ENCODE measurements at places on chromosomes 13 and 19.

GRCh38 chr19:43809762-43810696 lies 7.8 kb upstream of the LYPD5 start:
- no peak for DNase-seq

DNA sequence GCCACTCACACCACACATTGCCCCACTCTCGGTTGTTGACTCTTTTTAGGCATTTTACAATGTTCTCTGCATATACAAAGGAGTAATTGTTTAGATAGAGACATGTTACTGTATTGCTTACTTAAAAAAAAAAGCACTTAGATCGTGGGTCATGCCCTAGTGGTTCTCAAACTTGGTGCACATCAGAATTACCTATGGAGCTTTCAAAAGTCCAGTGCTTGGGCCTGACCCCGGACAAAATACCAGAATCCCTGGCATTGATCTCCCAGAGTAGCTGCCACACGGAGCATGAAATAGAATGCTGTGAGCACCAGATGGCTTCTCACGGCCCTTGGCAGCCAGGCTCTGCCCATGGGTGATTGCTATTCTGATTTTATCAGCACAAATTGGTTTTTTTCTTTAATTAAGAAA lies 20.0 kb downstream of the ACP7 start:
- no peak for DNase-seq

GRCh38 chr19:46551164-46551563 lies 50.0 kb upstream of the CALM3 start:
- DNase-seq, result no peak

DNA sequence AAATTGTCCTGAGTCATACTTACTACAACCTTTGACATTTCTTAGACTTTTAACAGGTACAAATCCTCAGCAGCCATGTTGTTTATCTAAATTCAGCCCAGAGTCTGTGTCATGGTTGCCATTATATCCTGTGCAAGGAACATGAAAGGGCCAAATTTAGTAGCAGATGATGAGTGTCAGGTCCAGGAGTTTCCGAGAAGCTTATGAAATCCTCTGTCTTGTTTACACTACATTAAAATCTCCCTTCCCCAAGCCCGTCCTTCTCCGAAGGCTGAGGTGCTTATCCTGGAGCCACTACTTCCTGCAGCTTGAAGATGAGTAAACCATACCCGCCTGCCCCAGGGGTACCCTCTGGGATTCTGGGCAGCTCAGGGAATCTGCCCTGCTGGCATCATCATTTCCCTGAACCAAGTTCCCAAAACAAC lies 102.6 kb upstream of the SERP2 start:
- no peak for DNase-seq

- DNase-seq, result no peak
These were observed 1392.0 kb upstream of the ATXN8OS start for GRCh38 chr13:68715651-68716050.

GRCh38 chr13:110294146-110294545 lies 12.8 kb downstream of the COL4A1 start:
- DNase-seq, result no peak

DNA sequence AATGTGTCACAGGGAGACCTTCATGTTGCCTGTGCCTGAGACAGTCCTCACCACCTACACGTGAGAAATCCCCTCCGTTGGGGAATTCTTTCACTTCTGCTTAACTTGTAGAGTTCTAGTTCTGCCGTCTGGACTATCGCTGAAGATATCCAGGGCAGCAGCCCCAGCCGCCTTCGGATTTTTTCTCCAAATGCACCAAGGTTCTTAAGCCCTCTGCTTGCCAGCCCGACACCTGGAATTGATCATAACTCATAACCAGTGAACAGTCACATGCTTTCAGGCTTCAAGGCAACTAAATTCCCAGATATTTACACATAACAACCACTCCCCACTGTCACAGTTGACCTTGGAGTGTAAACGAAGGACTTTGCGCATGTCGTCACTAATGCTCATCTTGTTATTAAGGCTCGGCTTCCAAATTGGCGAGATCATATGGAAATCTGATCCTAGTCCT lies 114.4 kb downstream of the RAB20 start:
- DNase-seq, result no peak

- no peak for DNase-seq
These were observed 162.2 kb downstream of the ABCC4 start for GRCh38 chr13:95138876-95139585.

DNA sequence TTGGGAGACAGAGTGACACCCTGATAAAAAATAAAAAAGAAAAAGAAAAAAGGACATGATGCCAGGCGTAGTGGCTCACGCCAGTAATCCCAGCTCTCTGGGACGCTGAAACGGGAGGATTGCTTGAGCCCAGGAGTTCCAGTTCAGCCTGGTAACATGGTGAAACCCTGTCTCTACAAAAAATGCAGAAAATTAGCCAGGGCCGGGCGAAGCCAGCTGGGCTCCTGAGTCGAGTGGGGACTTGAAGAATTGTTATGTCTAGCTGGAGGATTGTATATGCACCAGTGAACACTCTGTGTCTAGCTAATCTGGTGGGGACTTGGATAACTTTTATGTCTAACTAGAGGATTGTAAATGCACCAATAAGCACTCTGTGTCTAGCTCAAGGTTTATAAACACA lies 32.3 kb downstream of the TMPRSS9 start:
- DNase-seq, result no peak

DNA sequence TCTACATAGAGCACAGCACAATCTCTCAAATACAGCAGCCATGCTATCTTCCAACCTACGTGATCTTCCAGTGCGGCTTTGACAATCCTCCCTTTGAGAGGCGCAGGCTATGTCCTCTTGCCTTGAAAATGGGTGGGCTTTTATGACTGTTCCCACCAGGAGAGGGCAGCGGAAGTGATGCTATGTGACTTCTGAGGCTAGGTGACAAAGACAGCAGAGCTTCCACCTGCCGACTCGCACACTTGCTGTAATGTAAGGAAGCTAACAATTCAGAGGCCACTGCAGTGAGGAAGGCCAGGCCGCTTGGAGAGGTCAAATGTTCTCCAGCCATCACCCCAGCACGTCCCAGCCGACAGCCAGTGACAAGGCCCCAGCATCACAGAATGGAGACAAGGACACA lies 65.8 kb downstream of the MRPL57 start:
- DNase-seq, result no peak

GRCh38 chr19:28285917-28286316 lies 927.0 kb downstream of the UQCRFS1 start:
- DNase-seq, result no peak

GRCh38 chr19:51001515-51001914 lies at the start of gene KLK8:
Gene KLK8, minus strand, starts transcription at chr19:51001604. Its CDS starts 437 bp downstream, at chr19:51001167.
- no peak for DNase-seq

GRCh38 chr19:29831686-29832085 lies 19.9 kb downstream of the CCNE1 start:
- DNase-seq, result no peak

- DNase-seq, result no peak
These were observed 67.3 kb downstream of the EFNB2 start for GRCh38 chr13:106468207-106468606.

DNA sequence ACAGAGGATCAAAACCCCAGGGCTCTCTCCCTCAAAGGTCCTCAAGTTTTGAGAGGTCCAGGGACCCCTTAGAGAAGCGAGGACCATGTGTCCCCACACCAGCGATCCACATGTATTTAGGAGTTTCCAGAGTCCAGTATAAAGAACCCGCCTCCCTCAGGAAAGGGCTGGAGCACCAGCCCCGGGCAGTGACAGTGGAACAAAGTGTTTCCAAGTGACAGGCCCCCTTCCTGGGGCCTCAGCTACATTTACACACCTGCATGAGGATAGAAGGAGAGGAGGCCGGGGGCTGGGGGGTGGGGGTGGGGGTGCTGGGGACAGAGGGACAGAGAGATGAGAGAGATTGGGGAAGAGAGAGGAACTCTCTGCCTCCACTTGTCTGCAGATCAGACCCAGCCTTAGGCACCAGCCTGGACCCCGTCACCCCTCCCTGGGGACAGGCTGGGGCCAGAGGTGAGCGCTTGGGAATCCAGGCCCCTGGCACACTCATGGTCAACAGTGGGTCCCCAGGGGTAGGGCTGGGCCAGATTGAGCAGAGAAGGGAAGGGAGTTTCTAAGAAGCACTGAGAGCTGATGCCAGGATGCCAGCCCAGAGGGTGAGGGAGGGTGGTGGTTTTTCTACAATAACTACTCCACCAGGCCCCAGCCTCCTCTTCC lies 802 bp downstream of the BCAM start:
- DNase-seq, result no peak

- no peak for DNase-seq
These were observed 11.0 kb upstream of the CASP14 start for GRCh38 chr19:15038294-15038693.

- no peak for DNase-seq
These were observed 12.4 kb upstream of the SULT2B1 start for GRCh38 chr19:48539503-48540096.

DNA sequence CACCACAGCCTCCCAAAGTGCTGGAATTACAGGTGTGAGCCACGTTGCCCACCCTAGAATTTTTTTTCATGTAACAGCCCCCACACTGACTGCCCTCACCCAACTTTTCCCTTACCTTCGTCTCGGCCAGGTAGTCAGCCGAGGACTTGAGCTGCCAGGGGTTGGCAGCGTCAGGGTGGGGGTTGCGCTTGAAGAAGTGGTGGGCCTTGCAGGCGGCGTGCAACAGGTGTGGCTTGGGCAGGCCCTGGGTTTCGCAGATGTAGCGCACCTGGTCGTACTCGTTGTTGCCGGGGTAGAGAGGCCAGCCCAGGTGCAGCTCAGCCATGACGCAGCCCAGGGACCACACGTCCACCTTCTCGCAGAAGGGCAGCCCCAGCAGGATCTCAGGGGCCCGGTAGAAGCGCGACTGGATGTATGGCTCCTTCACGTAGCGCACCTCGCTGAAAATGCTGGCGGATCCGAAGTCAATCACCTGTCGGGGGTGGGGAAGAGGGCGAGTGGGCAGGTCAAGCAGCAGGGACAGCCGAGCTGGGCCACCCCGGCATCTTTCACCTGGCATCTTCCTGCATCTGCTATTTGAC lies 6.2 kb downstream of the HIPK4 start:
- no peak for DNase-seq

DNA sequence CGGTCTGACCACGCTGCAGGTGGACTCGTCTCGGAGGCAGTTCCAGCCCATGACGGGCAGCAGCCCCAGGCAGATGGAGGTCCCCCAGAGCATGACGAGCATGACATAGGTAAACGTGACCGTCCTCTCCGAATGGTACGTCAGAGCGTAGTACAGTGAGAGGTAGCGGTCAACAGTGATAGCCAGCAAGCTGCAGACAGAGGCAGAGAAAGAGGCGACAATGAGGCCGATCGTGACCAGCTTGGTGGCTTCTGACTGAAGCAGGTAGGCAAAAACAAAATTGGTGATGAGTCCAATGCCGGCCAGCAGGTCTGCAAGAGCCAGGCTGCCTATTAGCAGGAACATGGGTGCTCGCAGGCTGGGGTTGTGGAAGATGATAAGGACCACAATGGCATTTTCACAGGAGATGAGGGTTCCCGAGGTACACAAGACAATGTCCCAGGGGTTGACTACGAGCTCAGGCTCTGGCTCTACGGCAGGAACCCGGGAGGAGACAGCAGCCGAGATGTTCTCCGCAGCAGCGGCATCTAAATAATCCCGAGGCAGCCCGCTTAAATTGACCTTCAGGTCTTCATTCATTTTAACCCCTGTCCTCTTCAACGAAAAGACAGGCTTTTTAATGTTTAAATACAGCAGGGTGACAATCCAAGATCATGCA lies 1.2 kb downstream of the GPR12 start:
- DNase-seq, result no peak

- DNase-seq, result no peak
These were observed 76.4 kb upstream of the MCF2L start for GRCh38 chr13:112892426-112893206.

DNA sequence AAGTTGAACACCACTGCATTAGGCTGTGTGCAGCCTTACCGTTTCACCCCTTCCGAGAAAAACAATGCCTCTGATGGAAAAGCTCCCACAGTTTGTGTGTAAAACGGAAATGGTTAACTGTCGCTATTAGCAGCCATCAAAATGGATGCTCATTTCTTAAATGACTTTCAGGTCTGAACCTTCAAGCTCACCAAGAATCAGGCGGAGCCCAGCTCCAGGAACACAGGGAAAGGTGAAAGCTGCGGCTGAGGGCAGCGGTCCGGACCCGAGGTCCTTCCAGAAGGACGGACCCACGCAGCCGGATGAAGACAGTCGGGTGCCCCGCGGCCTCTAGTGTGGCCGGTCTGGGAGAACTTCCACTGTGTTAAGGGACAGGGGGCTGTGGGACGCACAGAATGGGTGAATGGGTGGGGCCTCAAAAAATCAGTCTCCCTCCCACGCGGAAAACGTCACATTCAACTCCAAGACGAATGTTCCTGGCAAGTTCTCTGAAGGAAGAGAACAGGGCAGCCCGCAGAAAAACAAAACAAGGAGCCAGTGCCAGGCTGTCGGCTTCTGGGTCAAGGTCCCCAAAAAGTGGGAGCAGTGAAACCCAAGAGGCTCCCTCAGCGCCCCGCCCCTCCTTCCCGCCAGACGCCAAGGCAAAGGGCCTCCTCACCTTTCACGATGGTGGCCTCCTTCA lies 4.9 kb downstream of the IRS2 start:
- DNase-seq, result no peak

Data from stimulated activated CD8-positive, alpha-beta memory T cell treated with anti-CD3 and anti-CD28 coated beads, Interleukin-4, amount 100 ng/mL, for 4 hours (primary cell).